Type B pancreatic cell (in vitro differentiated cells): ENCODE measurements at places on chromosomes 3 and 15. TPM values are rescaled to one million over a fixed set of nuclear protein-coding genes. Genes with fewer than 3 reads are reported as not detected.

DNA sequence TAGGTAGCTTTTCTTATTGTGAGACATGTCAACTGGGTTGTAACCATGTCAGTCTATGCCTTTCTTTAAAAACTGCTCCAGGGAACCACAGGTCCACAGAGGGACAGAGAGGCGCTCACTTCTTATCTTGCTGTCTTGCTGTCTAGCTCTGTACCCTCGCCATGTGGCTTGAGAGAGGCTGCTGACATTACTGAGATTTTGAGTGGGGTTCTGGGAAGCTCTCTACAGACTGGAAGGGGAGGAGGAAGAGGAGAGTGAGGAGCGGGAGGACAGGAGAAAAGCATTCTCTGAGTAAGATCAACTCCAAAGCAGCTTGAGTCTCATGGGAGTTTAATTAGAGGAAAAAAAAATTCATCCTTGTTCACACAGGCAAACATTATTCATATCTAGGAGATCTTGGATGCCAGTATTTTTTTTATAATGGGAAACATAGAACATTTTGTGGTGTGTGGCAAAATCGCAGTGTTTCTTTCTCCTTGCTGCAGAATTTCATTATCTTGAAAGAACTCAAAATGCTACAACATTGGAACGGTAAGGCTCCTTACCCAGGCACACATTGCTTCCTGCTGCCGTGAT is 1037.0 kb upstream of the NR2F2 start:
- H3K27me3 ChIP-seq: peaks cover 5% of the 10 kb centered on the region
- peaks cover 27% of the 10 kb centered on the region for H3K4me1 ChIP-seq
- H3K27ac ChIP-seq: no peak overlapping the region

The TM4SF18 gene
- 0.33 TPM in 1 of 2 replicates, not detected in the other for total RNA-seq

GRCh38 chr3:98778383-98778782 is 15.2 kb downstream of the ST3GAL6 start:
- H3K27ac ChIP-seq: no peak overlapping the region
- peaks cover 23% of the 10 kb centered on the region for H3K36me3 ChIP-seq
- DNase-seq: no peak
- no peaks in the 10 kb centered on the region for H3K4me1 ChIP-seq
- no peak overlapping the region for H3K4me3 ChIP-seq

DNA sequence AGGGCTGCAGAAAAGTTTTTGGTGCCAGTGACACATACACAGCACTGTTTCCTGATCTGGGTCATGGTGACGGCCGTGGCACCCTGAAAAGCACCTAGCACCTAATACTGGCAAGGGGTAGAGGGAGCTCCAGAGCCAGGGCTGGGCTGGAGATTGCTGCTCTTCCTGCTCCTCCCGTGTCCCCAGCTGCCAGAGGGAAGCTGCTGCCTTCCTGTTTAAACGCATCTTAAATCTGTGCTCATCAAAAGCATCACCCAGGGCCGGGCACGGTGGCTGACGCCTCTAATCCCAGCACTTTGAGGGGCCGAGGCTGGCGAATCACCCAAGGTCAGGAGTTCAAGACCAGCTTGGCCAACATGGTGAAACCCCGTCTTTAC is 156.7 kb upstream of the MEF2A start:
- no peak overlapping the region for H3K4me3 ChIP-seq
- no peaks in the 10 kb centered on the region for H3K4me1 ChIP-seq
- no peak overlapping the region for H3K27ac ChIP-seq
- no peak for DNase-seq
- H3K27me3 ChIP-seq: no peaks in the 10 kb centered on the region
- H3K36me3 ChIP-seq: no peaks in the 10 kb centered on the region

DNA sequence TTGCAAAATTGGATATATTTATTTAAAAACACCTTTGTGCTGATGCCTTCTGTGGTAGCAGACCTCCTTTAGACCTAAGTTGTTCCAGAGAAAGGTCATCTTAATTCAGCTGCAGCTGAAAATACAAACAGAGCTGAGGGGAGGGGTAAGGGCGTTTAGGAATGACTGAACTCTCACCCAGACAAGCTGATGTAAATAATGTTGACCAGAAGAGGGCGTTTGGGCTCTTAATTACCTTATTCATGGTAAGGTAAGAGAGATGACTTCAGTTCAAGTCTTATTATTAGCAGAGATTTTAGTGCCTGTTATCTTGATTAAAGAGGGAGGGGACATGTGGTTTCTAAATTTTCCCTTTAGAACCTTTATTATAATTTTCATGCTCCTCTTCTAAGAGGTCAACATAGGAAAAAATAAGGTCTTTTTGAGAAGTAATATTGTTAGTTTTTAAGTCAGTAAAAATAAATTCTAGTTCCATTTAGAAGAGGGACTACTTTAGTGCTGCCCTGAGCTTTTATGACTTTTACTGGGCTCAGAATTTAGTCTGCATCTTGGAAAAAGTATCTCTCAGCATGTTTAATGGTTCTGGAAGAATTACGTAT is 46.3 kb downstream of the GPR171 start:
- DNase-seq: no peak
- H3K27ac ChIP-seq: no peak overlapping the region
- no peak overlapping the region for H3K4me3 ChIP-seq
- no peaks in the 10 kb centered on the region for H3K27me3 ChIP-seq

DNA sequence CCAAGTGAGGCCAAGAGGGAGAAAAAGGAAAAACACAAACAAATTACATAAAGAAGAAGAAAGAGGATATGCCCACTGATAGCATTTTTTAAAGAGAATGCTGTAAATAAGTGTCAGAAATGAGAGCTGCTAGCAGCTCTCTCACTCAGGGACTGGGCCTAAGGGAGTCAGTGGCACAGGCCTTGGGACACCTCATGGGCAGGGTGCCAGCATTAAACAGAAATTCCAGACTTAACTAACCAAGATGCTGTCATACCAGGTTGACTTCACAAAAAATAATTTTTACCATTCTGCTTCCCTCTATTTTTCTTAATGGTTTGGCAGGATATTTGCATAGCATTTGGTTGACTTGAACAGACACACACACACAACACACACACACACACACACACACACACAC is 92.3 kb upstream of the ADAMTSL3 start:
- H3K27ac ChIP-seq: no peak overlapping the region
- no peaks in the 10 kb centered on the region for H3K4me1 ChIP-seq
- H3K36me3 ChIP-seq: no peaks in the 10 kb centered on the region
- DNase-seq: no peak
- H3K4me3 ChIP-seq: no peak overlapping the region
- no peaks in the 10 kb centered on the region for H3K27me3 ChIP-seq

DNA sequence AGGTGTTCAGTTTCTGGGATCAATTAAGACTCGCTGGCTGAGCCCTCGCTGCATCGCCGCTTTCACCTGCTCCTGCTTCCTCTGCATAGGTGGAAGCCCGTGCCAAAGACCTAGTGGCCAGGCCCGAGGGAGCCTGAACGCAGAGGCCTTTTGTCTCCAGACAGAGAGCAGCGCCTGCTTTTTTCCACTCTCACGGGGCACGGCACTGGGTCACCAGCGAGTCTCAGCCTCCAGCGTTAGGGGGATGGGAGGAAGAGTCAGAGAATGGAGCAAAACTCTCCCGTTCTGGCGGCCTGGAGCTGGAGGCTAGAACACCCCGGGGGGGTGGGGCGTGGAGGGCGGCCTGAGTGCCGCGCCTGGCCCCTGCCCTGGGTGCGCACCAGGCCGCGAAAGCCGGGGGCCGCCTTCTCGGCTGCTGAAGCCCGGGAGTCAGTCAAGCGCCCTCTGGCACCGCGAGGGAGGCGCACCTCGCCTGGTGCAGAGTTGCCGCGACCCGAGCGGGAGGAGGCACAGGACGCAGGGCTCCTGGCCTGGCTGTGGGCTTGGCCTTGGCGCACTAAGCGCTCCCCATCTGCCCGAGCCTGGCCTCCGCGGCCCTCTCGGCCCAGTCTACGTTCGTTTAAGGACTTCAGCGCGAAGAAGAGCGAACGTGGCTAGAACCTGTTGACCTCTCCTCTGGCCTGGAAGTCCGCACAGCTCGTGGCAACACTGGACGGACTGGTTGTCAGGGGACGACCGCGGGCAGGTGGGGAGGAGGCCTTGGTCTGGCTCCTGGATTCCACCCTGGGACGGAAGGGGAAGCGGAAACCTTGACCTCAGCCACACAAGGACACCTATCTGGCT is 21.5 kb downstream of the NR2F2 start:
- peaks cover 61% of the 10 kb centered on the region for H3K4me1 ChIP-seq
- no peak for DNase-seq
- peak overlapping the region; percentile 67 for H3K27ac ChIP-seq
- peak overlapping the region; percentile 76 for H3K4me3 ChIP-seq
- peaks cover 69% of the 10 kb centered on the region for H3K27me3 ChIP-seq
- H3K36me3 ChIP-seq: peaks cover 4% of the 10 kb centered on the region

DNA sequence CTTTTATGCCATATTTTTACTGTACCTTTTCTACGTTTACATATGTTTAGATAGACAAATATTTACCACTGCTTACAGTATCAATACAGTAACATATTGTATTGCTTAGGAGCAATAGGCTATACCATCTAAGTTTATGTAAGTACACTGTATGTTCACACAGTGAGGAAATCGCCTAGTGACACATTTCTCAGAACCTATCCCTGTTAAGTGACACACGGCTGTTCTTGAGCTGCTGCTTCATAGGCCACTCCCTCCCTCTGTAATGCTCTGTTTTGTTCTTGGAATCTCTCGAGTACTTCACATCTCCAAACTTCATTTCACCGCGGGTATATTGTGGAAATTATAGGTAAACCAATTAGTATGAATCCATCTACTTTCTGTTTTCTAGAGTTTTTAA is 13.4 kb upstream of the SELENOT start:
- H3K27ac ChIP-seq: peak overlapping the region; percentile 72
- H3K27me3 ChIP-seq: no peaks in the 10 kb centered on the region
- H3K36me3 ChIP-seq: peaks cover 10% of the 10 kb centered on the region
- no peak overlapping the region for H3K4me3 ChIP-seq

DNA sequence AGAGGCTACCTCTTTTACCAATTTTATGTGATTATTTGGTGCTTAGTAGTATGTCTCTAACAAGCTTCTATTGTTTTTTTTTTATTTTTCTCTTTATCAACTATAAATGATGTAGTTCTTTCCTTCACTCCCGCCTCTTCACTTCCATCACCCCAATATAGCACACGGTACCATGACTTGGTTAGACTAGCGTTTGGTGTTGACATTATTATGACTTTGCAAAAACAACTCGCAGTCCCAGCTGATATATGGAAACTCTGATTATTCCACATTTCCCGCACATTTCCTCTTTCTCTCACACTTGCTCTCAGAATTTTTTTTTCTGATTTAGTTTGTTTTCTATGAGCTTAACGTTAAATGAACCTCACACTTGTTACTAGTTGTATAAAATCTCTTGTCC is 162.2 kb downstream of the GREM1 start:
- peaks cover 4% of the 10 kb centered on the region for H3K36me3 ChIP-seq
- no peak overlapping the region for H3K4me3 ChIP-seq

DNA sequence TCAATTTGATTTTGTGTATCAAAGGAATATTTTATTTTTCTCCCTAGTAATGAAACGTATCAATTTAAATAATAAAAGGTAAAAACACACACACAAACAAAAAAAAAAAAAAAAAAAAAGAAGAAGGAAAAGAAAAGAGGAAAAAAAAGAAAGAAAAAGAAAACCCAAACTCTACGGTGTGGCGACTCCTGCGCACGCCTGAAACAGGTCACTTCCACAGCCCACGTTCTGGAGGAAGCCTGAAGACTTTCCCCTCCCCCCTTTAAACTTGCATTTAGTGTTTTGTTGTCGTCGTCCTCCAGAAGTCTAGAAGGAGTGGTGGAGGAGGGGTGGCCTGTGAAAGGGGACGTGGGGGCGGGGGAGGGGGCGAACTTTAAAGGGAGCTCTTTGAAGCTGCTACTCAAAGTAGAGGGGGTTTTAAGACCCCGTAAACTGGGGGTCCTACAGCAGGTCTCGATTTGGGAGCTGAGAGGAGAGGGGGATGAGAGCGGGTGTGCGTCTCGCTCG is 2.3 kb upstream of the TLE3 start:
- H3K4me1 ChIP-seq: peaks cover 19% of the 10 kb centered on the region
- H3K4me3 ChIP-seq: peak overlapping the region; percentile 97
- H3K27me3 ChIP-seq: peaks cover 25% of the 10 kb centered on the region
- H3K27ac ChIP-seq: peak overlapping the region; percentile 100
- no peak for DNase-seq
- peaks cover 1% of the 10 kb centered on the region for H3K36me3 ChIP-seq

DNA sequence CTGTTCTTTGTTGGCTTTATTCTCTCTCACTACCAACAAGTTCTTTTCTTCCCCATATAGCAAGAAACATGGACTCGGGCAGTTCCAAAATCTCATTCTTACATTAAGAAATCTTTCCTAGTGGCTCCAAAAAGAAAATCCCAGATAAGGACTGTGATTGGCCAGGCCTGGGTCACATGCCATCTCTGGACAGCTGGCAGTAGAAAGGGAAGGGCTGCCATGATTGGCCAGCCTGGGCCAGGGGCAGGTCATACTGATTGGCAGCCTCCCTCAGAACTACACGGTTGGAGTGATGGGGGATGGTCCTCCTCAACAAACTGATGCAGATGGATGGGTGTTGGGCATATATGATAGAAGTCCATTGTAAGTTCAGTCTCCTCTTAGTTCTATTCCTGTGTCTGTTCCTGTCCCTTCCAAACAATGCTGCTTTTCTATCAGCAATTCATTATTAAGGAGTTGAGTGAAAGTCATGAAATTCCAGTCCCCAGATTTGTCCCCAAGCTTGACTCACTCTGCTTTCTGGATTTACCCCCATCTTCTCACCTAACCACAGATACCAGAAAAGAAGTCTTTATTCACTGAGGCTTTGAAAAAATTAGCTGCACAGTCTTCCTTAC is 175.5 kb downstream of the ATG7 start:
- no peak overlapping the region for H3K4me3 ChIP-seq
- peaks cover 18% of the 10 kb centered on the region for H3K36me3 ChIP-seq
- H3K27ac ChIP-seq: peak overlapping the region; percentile 12
- no peaks in the 10 kb centered on the region for H3K27me3 ChIP-seq

GRCh38 chr15:38536201-38536676 is 28.4 kb downstream of the RASGRP1 start:
- H3K27ac ChIP-seq: no peak overlapping the region
- H3K27me3 ChIP-seq: peaks cover 3% of the 10 kb centered on the region
- no peak overlapping the region for H3K4me3 ChIP-seq
- no peaks in the 10 kb centered on the region for H3K4me1 ChIP-seq

DNA sequence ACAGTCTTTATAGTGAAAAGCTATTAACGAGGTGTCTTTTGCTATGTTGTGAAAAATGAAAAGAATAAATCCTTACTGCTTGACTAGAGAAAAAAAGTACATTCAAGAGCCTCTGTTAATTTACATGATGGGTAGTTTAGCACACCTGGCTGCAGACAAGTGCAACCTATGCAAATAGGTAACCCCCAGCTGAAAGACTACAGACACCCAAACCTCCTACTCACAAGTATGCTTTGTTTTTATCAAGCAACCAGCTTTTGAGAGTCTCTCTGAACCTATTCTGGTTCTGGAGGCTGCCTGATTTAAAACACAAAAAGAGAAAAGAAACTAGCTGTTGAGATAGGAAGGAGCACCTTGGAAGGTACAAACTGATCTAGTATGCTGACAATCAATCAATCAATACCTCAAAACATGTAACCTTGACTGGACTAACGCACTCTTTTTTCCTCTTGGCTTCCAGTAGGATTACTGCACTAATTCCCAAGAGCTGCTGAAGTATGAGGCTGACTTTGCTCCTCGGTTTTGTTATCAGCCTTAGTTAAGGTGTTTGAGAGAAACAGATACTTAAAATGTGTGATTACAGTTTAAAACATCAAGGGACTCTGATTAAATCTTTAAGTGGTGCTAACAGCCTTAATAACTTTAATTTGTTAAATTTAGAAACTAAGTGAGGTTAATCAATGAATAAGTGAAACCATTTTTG is 63.6 kb downstream of the OSBPL10 start:
- peaks cover 16% of the 10 kb centered on the region for H3K36me3 ChIP-seq
- H3K4me3 ChIP-seq: no peak overlapping the region
- no peaks in the 10 kb centered on the region for H3K27me3 ChIP-seq
- peaks cover 26% of the 10 kb centered on the region for H3K4me1 ChIP-seq
